ENCODE measurements at places on chromosomes 2 and 18.
A peak's percentile ranks its signal among the peaks of the same experiment; 100 is the strongest.

- DNase-seq = no peak
Observed at GRCh38 chr2:60311524-60311923, 241.9 kb downstream of the BCL11A start.

DNA sequence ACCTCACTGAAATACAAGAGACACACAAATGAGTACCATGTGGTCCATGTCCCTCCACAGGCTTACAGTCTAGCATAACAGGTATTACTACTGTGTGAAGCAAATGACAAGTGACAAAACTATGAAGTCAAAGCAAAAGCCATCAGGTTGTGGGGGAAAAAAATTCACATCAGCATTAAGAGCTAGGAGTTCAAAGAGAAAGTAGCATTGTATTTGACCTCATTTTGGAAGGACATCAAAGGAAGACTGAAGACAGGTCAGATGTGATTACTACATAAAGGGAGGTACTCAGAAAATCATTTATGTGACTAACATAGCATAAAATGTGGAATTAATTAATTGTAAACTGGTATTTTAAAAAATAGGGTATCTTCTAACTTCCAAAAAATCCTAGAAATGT lies 224.2 kb downstream of the CDH2 start:
- DNase-seq = no peak

DNA sequence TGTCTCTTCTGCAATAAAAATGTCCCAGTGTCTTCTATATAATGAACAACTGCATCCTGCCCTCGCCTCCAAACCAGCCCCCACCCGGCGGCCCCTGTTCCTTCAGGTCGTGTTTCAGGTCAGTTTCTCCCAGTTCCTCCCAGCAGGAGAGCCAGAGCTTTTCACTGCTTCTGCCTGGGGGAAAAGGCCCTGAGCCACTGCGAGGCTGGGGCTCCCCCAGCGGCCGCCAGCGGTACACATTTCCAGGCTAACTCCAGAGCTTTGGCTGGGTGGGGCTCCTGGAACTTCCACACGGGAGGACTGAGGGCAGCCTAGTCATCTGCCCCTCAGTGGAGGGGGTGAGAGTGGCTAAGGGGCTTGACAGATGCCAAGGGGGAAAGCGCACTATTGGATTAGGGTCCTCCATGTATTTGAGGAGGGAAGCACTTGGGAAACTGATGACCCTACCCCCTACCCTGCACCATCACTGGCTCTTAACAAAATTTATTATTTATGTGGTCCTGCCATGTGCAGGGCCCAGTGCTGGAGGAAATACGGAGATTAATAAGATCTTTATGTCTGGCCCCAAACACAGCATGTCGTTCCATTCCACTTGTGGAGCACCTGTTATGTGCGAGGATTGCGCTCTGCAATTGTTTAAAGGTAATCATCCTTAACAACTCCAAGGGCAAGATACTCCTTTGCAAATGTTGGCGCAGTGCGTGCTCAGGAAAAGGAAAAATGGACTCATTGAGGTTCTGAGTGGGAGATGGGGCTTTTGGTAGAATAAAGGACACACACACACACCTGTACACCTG lies 17.3 kb upstream of the CYS1 start:
- DNase-seq = peak; percentile 77

DNA sequence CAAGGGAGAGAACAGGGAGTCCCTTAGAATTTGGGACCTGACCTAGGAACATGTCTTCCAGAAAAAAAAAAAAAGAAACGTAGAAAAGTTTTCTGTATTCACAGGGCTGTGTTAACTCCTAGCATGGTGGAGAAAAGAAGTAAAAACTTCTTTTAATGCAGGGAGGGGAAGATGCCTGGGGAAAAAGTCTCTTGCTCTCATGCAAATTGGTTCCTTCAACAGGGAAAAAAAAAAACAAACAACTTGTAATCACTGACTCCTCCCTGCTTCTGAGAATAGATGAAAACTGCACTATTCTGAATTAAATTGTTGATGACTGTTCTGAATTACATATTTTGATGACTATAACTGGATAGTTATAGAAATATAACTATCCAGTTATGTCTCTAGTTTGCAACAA lies 933.2 kb downstream of the TRIB2 start:
- DNase-seq = no peak

DNA sequence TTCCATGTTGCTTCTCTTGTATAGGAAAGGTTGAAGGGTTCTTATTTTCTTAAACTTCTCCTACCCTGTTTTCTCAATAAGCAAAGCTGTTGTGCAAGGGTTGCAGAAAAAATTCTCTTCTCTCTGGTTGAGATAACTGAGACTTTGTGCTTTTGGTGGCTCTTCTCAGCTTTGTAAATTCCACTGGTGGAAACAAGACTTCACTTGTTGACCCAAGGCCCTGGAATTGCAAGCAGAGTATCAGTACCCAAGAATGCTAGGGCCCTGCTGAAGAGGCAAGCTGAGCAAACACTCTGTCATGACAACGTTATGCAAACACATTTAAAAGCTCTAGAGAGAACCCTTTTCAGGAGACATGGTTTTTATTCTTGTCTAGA lies 294.7 kb upstream of the EPAS1 start:
- no peak for DNase-seq

- no peak for DNase-seq
Observed at GRCh38 chr2:191274413-191274815, 29.2 kb downstream of the MYO1B start.

DNA sequence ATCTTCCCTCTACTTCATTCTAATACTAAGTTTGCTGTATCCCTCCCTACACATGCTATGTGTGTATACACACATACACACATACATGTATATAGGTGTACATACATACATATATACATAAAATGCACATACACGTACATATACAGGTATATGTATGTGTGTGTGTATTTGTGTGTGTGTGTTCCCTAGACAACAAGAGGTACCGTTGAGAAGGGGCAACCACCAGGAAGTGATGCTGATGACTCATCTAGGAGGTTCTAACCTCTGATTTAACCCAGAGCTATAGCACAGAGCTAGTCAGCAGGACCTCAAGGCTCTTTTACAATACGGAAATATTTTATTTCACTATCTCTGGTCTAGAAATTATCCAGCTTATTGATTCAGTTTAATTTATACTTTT lies 139.2 kb downstream of the LAMA3 start:
- DNase-seq = peak; percentile 86

DNA sequence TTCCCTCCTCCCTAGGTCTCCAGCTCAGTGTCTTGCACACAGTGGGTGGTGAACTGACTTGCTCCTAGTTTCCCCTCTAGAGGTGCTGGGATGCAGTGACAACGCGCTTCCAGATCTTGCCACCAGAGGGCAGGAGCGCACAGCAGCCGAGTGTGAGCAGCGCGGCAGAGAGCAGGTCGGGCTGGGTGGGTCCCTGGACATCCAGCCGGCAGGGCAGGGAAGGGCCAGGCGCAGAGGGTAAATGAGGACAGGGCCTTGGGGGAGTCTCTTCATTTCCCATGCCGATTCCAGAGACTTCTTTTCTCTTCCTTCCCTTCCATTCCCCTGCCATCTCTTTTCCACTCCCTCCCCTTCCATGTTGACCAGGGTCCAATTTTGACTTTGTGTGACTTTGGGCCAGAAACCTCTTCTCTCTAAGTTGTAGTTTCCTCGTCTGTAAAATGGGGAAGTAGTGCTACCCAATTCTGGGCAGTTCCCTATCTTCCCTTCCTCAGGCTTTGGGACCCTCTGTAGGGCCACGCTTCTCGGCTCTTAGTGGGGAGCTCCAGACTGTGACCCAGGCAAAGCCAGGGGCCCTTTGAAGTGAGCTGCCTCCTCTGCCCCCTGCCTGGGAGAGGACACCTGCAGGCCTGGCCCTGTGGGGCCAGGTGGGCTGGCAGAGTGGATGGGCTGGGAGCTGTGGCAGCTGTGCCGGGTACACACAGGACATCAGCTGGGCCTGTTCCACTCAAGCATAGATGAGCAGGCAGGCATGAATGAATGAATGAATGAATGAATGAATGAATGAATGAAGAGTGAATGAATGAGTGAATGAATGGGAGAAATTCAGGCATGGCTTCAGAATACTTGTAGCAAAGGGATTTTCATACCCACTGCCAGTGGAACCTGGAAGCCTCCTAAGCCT lies 43.3 kb upstream of the TAF1B start:
- peak; percentile 83 for DNase-seq

DNA sequence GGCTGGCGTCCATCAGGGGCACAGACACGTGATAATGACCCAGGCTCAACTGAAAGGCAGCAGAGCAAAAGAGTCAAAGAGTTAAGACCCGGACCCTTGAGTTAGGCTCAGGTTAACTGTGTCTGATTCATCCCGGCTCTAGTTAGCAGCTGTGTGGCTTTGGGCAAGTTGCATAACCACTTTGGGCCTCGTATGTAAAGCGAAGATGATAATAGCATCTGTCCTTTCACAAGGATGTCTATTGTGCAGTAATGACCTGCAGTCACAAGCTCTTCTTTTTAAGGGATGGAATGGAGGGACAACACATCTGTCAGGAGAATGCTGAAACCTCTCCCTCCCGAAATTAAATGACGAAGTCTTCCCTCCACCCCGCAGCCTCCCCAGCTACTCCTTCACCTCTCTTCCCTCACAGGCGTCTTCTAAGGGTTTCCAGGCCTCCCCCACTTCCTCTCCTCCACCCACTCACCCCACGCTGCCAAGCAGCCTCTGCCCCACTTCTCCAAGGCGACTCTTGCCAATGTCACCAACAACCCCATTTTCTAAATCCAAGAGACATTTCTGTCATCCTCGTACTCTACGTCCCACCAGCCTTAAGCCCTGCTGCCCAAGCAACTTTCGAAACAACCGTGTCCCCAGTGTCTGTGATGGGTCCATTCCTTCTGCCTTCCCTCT lies 135.1 kb upstream of the ID2 start:
- no peak for DNase-seq

DNA sequence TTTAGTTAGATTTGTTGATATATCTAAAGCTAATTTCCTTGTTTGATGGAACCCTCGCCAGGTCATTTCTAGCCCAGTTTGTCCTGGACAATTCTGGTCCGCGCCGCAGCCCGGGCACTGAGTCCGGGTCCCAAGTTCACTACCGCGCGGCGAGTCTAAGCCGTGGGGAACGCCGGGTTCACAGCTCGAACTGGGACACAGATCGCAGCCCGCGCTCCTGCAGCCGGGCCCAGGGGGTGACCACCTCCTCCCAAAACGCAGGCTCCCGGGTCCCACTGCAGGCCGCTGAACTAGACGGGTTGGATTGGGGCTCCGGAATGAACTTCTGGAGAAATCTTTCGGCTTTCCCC lies 681 bp downstream of the ACADL start:
- DNase-seq = peak; percentile 3

GRCh38 chr2:41930807-41931566 lies 116.8 kb upstream of the PKDCC start:
- peak; percentile 77 for DNase-seq

- DNase-seq = peak; percentile 99
Observed at GRCh38 chr2:105403783-105404698, 5.2 kb upstream of the FHL2 start.

GRCh38 chr2:203783496-203784203 lies 77.2 kb downstream of the CD28 start:
- no peak for DNase-seq

GRCh38 chr2:20378341-20378740 lies 27.7 kb upstream of the PUM2 start:
- DNase-seq = no peak

DNA sequence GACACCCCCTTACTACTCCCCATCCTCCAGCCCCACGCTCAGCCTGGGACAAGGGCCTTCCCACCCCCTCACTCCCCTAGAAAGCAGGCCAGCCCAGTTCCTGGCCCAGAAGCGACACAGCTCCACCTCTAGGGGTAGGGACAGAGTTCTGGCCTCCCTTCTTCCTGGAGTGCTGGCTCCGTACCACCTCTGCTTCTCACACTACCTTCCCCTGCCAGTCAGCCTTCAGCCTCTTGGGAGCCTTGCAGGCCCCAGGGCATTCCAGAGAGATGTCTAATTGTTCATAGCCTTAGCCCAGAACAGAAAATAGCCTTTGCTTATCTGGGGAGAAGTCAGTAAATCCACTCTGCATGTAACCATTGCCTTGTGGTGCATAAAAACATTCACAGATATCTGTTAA lies 13.1 kb upstream of the CATIP start:
- DNase-seq = peak; percentile 12

DNA sequence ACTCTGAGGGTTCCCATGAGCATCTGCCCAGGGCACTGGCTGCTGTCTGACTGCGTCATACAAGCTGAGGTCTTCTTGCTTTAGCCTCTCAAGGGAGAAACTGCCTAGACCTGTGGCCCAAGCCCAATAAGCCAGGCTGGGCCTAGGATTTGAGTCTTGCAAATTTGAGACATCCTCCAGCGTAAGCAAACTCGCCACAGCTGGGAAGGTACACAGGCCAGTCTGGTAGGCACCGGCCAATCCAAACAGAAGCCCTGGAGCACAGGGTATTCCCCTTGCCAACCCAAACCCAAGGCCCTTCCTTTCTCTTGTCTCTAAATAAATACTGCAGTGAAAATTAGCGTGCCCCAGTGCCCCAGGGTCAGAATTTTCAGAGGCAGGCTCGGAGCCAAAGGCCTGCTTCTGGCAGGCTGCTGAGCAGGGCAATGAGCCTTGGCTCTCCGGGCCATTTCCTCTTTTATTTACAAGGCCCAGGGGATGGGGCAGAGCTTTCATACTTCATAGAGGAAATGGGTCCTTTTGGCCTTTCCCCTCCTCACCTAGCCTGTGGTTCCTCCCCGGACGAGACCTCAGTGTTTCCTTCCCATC lies 33.3 kb downstream of the POLR1A start:
- DNase-seq = peak; percentile 50

DNA sequence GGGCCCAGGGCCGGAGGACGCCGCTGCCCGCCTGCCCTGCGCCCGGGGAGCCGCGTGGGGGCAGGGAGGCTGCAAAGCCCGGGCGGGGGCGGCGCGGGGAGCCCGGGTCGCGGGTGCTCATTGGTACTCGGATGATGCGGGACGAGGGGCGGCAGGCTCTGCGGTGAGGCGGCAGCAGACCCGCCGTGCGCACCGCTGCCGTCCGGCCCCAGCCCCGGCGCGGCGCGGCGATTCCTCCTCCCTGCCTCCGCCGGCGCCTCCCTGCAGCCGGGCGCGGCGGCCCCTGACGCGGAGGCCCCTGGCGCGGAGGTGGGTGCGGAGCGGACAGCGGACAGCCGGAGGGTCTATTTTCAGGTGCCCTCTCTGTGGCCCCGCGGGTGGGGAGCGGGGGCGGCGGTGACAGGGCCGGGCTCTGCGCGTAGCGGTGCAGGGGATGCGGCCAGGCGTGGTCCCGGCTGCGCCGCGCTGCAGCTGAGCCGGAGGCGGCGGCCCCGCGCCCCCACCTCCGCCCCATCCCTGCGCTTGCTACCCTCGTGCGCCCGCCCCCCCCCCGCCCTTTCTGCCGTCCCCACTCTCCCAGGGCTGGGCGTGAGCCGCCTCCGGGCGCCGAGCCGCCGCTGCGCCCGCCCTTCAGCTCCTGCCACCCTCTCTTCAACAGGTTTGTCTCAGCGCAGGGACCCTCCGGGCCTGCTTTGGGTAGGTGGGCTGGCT lies 640 bp downstream of the SPTBN1 start:
- peak; percentile 62 for DNase-seq

- no peak for DNase-seq
Observed at GRCh38 chr2:235670974-235671787, 177.3 kb downstream of the AGAP1 start.

Measured in ACHN (cell line).